CD4-positive, alpha-beta T cell treated with Interleukin-6 for 4 hours (primary cell): ENCODE measurements at places on chromosomes 2 and 18.

DNA sequence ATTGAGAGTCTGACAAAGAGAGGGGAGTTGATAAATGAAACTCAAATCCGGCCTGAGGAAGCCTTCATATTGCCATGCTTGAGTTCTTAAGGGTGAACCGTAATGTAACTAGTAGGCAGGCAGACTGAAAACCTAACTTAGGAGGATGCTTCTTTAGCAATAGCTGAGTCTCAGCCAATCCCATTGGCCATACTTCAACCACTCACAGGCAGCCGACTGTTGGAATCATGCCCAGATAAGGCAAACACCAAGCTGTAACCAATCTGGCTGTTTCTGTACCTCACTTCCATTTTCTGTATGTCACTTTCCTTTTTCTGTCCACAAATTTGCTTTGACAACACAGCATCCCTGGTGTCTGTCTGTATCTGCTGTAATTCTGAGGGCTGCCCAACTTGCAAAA is 39.5 kb downstream of the TPRKB start:
- DNase-seq = no peak

GRCh38 chr18:74724186-74724585 is 126.5 kb downstream of the ZNF407 start:
- DNase-seq = no peak

DNA sequence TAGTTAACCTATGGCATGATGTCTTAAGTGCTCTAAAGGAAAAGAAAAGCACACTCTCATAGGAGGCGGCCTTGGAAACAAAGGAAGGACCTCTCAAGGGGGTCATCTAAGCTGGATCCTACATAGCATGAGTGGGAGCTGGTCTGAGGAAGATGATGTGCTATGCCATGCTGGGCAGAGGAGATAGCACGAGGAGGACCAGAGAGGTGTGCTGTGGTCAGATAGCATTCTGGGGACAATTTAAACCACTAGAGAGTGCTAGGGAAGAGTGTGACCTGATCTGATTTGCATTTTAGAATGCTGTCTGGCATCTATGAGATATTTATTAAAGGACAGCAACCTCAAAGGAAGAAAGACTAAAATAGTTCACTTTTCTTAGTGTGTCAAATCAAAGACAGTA is 910.1 kb upstream of the CELF4 start:
- no peak for DNase-seq

- DNase-seq = no peak
These were observed 9.4 kb downstream of the SCYGR4 start for GRCh38 chr2:227626580-227627151.

- no peak for DNase-seq
These were observed 110.5 kb upstream of the NCK2 start for GRCh38 chr2:105634198-105634597.

GRCh38 chr18:62346333-62347088 is 21.4 kb downstream of the TNFRSF11A start:
- DNase-seq = no peak

DNA sequence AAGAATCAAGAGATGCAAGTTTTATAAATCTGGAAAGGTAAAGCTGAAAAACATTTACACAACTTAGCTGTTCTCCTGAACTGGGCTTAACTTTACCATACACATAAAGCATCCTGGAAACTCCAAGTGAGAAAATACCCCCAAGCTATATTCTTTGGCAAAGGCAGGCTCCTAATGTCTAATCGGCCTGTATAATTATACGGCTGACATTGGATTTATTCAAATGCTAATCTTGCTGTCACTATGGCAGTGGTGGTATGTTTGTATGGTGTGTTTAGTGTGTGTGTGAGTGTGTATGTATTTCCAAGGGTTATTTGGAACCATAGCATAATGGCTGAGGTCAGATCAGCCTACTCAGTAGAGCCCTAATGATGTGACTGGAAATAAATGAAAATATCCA is 1031.8 kb upstream of the ZEB2 start:
- no peak for DNase-seq

GRCh38 chr2:58973811-58974281 is 732.7 kb upstream of the FANCL start:
- DNase-seq = no peak

DNA sequence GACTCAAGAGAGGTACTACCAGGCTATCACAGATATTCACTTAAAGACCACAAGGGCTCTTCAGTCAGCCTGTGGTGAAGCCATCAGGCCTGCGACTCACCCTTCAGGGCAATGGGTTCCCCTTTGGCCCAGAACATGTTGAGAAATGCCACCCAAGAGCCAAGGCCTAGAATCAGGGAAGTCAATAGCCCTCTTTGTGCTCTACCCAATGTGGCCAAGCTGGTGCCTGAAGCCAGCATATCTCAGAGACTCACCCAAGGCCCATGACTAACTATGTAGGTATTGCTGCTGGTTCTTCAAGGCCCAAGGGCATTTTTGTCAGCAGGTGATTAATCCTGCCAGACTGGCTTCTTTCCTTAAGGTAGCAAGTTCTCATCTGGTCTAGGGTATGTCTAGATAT is 338.9 kb upstream of the SETBP1 start:
- DNase-seq = no peak

- no peak for DNase-seq
These were observed 767 bp downstream of the TPRKB start for GRCh38 chr2:73736378-73736777.

- no peak for DNase-seq
These were observed 482.6 kb downstream of the TSN start for GRCh38 chr2:122238006-122238559.

DNA sequence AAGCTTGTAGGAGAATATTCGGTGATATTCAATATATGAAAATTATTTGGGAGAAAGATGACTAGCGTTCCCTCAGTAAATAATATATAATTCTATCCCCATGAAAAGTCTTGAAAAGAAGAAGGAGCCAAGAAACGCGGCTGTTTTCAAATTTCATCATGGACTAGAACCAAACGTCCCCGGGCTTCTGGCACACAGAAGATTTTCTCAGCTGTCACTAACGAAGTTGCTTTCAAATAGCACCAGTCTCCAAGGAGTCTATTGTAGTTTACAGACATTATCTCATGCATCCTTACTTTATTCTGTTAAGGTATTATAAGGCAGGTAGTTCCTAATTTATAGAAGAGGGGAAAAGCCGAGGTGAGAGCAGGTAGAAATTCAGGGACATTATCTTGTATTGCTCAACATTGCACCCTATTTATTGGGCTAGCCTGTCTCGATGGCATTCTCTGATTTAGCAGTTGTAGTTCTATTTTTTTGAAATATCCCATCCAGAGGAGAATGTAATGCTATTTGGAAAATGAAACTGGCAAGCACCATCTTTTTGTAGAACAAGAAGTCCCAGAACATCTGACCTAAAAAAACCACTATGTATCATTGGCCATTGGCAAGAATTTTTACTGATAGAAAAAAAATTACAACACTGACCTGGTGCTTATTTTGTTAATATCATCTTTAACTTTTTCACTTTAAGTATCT is 198.1 kb upstream of the RASGRP3 start:
- no peak for DNase-seq
